ENCODE measurements at places on chromosomes 2 and 18.

DNA sequence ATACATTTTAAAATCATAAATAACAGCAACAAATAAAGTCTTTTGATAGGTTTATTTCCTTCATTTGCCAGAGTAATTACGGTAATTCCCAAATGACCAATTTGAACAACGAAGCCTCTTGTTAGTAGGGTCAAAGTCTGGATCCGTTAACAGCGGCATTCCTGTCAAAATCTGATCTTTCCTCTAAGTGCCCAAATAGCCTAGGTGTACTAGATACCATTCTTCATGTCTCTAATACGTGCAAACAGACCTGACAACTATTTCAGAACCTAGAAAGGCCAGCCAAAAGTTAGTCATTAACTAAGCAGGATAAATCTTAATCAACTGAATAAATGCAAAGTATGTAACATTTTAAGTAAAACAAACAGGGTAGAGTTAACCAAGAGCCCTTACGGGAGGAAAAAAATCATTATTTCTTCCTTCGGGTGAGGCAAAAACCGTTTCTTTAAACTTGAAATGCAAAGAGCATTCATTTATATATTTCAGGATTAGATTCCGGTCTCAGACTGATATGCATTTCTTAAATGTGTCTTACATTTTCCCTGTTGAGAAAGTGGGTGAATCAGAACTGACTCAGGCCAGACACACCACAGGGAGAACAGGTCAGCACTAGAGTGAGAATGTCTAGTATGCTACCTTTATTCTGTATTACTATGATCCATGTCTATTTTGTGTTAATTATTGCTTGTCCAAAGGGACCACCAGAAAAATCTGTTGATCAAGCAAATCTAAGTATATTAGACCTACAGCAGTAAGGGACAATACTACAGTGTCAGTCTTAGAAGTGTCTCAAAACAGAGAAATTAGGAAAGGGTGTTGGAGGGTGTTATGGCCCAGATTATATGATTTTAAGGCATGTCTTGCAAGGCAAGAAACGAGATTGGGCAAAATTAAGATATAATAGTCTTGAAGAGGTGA lies 141.5 kb upstream of the NDUFV2 start:
- no peak for DNase-seq

DNA sequence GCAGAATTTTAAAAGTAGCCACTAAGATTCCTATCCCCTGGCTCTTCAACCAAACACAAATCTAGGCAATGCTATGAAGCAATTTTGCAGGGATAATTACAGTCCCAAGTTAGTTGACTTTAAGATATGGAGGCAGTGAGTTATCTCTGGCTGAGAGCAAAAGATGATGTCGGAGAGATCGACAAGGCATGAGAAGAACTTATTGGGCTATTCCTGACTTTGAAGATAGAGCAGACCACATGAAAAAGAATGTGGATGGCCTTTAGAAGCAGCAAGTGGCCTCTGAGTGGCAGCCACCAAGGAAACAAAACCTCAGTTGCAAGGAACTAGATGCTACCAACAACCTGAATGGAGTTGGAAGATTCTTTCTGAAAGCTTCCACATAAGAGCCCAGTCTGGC lies 58.2 kb upstream of the PPM1B start:
- DNase-seq = no peak

- no peak for DNase-seq
Observed at GRCh38 chr2:212711856-212712255, 173.3 kb upstream of the ERBB4 start.

GRCh38 chr18:54873884-54874255 lies 45.6 kb downstream of the RAB27B start:
- DNase-seq = no peak

DNA sequence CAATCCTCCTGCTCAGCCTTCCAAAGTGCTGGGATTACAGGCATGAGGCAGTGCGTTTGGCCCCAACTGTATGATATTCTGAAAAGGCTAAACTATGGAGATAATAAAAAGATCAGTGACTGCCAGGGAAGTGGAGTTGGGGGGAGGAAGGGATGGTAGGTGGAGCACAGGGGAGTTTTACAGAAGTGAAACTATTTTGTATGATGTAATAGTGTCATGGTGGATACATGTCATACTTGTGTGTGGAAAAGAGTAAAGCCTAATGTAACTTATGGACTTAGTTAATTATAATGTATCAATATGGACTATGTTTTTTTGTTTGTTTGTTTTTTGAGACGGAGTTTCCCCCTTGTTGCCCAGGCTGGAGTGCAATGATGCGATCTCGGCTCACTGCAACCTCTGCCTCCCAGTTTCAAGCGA lies 2.9 kb upstream of the GGCX start:
- DNase-seq = no peak

DNA sequence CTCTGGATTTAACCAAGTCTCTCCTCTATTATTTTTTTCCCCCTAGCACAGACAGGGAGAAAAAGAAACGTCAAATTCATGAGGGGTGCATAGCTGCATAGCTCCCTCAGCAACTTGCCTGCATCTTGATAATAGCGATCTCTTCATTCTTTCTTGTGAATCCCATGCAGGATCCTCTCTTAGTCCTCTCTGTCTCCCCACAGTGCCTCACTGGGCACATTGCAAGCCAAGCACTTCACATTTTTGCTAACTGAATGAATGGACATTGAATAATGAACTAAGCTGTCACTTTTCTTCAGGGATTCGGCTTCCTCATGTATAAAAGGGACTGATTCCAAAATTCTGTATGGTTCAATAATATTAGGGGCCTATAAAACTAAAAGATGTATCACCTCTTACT lies 2.9 kb upstream of the EPB41L3 start:
- DNase-seq = no peak

DNA sequence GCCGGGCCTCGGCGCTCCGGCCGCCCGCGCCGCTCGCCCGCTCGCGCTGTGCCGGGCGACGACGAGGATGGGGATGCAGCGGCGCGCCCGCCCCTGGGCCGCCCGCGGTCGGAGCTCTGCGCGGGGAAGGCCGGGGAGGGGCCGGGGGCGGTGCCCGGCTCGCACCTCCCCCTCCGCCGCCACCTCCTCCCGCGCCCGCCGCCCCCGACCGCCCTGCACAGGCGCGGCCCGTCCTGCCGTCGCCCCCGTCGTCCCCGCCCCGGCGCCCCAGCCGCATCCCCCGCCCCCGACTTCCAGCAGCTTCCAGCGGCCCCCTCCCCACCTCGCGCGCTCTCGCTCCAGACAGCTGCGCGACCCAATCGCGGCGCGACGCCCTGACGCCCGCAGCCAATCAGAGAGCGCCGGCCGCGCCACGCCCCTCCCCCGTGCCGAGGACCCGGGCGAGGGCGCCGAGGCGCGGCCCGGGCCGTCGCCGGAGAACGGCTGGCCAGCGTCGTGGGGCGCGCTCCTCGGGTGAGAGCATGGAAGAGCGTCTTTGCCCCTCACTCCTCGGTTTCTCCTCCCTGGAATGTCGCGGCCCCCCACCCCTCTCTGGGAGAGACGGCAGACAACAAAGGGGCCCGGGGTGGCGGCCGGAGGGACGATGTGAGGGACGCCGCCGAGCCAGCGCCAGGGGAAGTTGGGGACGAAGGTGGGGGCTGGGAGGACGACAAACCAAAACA lies at the start of gene MBOAT2:
TSS of gene MBOAT2 (minus strand) at position 69 of the 722 bp plus-strand sequence. CDS start 70 bp downstream, outside the sequence.
- peak; percentile 46 for DNase-seq
